ENCODE measurements at places on chromosomes 7 and 10. TPM values are rescaled to one million over a fixed set of nuclear protein-coding genes. Genes with fewer than 3 reads are reported as not detected.

DNA sequence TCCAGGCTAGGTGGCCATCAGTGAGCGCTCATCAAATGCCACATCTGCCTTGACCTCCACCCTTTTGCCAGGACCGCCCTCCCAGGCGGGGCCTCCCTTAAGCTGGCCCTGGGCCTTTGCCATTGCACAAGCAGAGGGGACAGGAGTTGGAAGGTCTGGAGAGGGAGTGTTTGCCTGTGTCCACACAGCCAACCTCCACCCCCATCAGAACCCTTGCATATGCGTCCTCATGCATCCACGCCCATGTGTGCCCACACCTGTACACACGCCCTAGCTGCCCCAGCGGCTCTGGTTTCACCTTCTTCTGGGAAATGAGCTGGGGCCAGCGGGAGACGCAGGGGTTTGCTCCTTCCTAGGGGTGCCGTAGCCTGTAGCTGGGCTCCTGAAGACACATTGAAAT lies 64.0 kb downstream of the NEURL1 start:
- DNase-seq = peak; percentile 63

GRCh38 chr10:1558906-1559305 lies 178.4 kb downstream of the ADARB2 start:
- peak; percentile 4 for DNase-seq

- no peak for DNase-seq
Measured at GRCh38 chr10:114386452-114386851, 17.9 kb downstream of the AFAP1L2 start.

- no peak for DNase-seq
Measured at GRCh38 chr10:33831591-33831990, 497.1 kb upstream of the NRP1 start.

FAM24B gene
- total RNA-seq = 6.0 TPM

EBLN1 gene
- total RNA-seq = not detected

DNA sequence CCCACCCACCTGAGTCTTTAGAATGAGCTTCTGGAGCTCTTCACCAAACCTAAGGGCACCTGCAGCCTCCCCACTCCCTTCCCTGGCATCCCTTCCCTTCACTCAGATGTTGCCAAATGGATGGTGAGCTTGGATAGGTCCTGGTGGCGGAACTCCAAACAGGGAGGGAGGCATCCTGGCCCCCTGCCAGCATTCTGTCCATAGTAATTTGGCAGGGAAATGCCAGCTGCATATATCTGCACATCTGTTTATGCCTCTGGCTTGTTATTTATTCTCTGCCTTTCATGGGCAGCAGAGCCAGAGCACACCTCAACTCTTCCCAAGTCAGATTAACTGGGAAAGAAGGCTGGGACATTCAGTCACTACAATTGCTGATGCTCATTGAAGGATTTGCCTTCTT lies 18.1 kb downstream of the KAZALD1 start:
- no peak for DNase-seq

- DNase-seq = no peak
Measured at GRCh38 chr7:34655384-34655783, 2.6 kb upstream of the NPSR1 start.

- no peak for DNase-seq
Measured at GRCh38 chr7:148623586-148624282, 33.2 kb downstream of the C7orf33 start.

DNA sequence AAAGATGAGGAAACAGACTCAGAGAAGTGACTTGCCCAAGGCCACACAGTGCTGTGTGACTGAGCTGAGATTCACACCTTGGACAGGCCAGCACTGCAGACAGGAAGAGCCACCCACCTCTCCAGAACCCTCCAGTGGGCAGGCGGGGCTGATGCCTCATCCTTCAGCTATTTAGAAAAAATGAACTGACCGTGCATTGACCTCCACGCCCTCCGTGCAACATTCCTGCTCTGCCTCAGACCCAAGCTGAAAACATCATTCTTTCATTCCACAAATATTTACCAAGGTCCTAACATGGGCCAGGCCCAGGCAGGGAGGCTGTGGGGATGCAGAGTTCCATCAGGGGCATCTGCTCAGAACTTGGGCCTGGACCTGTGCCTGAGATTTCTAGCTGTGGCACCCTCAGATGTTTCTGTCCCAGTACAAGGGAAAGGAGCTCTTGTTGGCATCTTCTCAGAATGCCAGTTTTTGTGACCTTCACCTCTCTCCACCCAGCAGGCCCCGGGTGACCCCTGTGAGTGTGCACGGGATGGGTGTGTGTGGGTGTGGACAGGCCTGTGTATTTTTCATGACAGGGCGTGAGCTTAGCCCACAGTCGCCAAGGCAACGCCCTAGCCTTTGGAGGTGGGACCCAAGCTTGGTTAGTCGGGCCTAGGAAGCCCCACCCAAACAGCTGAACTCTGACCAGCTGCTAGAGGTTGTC lies 6.5 kb downstream of the VSIR start:
- peak; percentile 95 for DNase-seq

GRCh38 chr7:92053312-92053711 lies 81.0 kb downstream of the CYP51A1 start:
- DNase-seq = no peak

CYP26A1 gene
- total RNA-seq = not detected

- no peak for DNase-seq
Measured at GRCh38 chr7:83617858-83618257, 31.1 kb downstream of the SEMA3E start.

- DNase-seq = peak; percentile 34
Measured at GRCh38 chr10:49610458-49611165, 502 bp downstream of the SLC18A3 start.

COBL gene
- total RNA-seq = 104 TPM

DNA sequence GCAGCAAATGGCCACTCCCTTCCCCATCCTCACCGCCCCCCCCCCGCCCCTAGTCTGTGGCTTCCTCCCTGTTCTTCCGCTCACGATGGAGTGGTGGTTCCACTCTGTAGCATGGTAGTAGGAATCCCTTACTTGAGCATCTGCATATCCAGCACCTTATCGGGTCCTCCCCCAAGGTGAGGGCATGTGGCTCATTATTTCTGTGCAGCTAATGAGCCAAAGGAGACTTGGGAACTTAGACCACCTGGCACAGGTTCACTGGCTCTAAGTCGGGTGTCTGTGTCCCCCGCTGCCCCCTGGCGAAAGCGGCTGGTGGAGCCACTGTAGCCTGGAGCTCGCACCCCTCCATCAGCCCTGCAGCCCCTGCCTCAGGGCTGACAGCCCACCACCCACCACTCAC lies 22.8 kb upstream of the GPR26 start:
- DNase-seq = no peak

DNA sequence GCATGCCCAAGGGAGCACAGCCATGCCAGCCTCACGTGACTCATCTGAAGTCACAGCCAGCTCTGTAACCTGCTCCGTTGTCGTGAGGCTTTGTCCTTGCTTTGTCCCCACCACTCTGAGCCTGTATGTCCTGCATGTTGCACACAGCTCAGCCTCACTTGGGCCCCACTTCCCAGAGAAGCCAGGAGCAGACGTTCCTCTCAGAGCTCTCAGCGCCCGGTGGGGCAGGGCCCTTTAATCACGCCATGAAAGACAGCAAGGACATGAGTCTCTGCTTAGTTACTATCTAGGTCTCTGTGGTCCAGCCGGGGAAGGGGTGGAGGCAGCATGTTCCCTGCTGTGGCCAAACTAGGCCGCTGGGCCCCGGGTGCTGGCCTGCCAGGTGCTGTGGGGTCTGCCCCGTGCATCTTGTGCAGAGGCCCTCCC lies 127.4 kb upstream of the FAM20C start:
- no peak for DNase-seq

- no peak for DNase-seq
Measured at GRCh38 chr10:8462565-8462964, 408.1 kb downstream of the GATA3 start.

GRCh38 chr7:101200504-101200861 lies 353 bp downstream of the MOGAT3 start:
- no peak for DNase-seq

DNA sequence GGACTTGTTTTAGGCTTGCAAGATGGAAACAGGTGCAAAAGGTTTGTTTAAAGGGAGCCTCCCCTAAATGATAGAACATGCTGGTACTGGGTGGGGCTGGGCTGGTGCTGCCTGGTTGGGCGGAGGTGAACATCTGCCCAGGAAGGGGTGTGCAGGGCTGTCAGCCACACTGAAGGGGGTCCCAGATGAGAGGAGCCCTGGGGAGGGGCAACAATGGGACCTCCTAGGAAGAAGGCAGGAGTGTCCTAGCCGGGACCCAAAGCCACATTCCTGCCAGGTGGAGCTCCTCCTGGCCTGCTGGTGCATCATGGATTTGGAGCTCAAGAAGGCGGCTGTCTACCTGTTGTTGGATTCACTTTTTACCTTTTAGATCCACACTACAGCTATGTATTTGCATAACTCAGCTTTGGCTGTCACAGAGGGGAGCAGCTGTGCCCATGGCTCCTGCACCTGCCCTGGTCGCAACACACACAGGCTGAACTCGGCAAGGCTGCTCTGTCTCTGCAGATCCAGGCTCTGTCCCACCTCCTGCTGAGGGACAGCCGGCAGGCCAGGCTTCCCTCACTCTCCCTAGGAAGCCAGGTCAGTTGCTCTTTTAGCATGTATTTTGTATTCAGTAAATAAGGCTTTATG lies 59.9 kb downstream of the ADARB2 start:
- DNase-seq = no peak

- no peak for DNase-seq
Measured at GRCh38 chr7:148398844-148399365, 191.7 kb upstream of the C7orf33 start.

OPALIN gene
- total RNA-seq = not detected

OR2A1 gene
- total RNA-seq = not detected

DNA sequence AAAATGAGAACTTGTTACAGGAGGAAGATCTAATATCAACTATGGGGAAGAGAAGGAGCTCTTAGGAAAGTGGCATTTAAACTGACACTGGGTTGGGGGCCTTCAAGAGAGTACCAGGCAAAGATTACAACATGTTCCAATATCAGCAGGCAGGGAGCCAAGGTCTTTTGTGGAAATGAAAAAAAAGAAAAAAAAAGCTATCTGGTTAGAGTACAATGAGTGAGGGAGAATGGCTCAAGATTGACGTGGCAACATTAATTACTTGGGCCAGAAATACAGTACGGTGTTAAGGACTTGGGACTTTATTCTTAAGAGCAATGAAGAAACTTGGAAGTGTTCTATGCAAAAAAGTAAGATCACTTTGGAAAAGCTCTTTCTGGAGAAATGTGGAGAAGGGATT lies 132.3 kb upstream of the CDK1 start:
- DNase-seq = no peak

PGAM2 gene
- total RNA-seq = not detected

DNA sequence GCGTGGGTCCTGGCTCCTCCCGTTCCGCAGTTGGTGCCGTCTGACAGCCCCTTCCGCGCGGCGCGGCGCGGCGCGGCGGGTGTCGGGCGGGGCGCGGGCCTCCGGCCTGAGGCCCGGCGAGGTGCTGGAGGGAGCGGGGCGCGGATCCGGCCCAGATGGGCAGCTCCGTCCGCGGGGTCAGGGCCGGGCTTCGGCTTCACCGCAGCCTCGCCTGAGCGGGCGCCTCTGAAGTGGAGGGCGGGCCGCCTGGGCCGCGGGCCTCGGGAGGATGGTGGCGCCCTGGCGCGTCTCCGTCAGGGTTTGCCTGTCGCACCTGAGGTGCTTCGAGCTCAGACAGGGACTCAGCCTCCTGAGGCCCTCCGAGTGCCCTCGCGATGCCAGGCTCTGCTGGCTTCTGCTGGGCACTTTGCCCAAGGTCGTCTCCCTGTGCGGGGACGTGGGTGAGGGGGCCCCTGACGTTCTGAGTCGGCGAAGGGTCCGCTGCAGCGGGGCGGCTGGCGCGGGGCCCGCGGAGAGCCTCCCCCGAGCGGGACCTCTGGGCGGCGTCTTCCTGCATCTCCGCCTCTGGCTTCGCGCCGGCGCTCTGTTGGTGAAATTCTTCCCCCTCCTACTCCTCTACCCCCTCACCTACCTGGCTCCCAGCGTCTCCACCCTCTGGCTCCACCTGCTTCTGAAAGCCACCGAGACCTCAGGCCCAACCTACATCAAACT lies 473 bp downstream of the ADCK2 start:
- DNase-seq = peak; percentile 74

SFXN2 gene
- total RNA-seq = 37.1 TPM

DNA sequence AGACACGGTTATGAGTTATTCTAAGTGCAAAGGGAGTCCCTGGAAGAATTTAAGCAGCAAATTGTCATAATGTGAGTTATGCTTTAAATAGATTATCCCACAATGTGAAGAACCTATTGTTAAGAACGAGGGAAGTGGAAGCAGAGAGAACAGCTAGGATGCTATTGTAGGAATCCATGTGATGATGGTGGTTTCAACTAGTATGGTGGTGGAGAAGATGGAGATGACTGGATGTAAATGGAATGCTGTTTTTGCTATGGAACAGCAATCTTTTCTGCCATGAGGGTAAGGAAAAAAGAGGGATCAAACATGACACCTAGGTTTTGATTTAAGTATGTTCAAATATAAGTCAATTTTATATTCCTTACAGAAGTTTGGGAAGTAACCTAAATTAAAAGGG lies 191.3 kb downstream of the RNF133 start:
- no peak for DNase-seq

DNA sequence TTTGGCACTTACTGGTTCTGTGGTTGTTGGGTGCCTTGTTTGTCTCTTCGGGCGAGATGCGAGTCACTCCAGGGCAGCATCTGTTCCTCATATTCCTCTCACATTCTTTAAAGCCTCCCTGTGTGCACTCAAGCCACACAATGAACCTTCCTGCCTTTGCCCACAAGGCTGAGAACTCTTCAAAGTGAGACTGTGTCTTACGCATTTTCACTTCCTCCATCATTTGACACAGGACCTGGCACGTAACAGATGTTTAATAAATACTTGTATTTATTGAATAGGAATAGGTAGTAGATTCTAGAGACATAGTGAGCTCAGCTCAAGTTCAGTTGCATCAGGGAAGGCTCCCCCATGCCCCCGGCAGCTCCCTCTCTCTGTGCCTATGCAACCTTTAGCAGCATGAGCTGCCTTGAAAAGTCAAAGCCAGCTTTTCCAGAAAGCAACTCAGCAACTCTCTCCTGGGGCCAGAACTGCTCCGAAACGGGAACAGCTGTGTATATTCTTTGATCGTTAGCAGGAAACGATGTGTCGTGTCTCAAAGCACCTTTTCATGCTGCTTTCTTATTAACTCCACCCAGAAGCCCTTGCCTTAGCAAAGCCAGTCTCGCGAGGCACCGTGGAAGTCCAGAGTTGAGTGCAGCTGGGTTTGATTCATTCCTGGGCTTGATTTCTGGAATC lies 97.5 kb downstream of the PFKFB3 start:
- peak; percentile 80 for DNase-seq

GRCh38 chr10:77800738-77801266 lies 125.8 kb downstream of the DLG5 start:
- no peak for DNase-seq

Measured in Peyer's patch (tissue), 4 donors.